ENCODE measurements at places on chromosomes 2 and 18.

DNA sequence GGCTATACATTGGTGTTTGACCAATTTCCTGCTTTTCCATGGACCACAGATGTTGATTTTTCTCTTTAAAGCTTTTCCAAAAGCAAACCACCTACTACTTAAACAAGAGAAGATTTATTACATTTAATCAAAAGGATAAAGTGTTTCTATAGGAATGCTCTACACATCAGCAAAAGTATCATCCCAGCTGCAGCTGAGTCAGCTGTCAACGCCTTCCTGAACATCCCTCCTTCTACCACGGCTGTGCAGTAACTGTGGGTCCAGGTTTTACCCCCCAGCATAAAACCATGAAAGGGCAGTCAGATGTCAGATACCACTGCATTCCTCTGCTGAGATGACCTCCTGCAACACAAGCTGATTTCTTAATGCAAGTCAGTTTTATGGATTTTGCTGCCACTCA lies 524.5 kb upstream of the MEX3C start:
- DNase-seq: no peak

GRCh38 chr2:88061295-88061694 lies 5.7 kb upstream of the KRCC1 start:
- no peak for DNase-seq

GRCh38 chr2:42813763-42814162 lies 21.4 kb upstream of the HAAO start:
- DNase-seq: no peak

- DNase-seq: no peak
These were observed 86.2 kb upstream of the COL5A2 start for GRCh38 chr2:189265696-189266320.
